A673 (cell line): ENCODE measurements at places on chromosomes 2 and 18. TPM values are rescaled to one million over a fixed set of nuclear protein-coding genes. Genes with fewer than 3 reads are reported as not detected.

DNA sequence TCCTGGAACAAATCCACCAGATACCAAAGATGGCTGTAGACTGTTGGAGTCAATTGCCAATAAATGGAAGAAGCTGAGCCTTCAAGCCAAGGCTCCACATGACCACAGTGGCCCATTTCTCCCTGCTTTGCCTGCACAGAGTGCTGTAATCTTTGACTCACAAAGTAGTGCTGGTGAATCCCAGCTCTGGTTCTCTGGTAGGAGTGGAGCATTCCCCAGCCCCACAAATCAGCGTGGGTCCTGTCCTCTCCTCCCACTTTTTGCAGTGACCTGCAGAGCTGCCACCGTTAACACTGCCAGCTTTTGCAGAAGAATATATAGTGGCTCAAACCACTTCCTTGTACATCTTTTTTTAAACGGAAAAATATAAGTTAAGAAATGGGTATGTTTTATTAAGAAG lies 93.9 kb downstream of the MGAT5 start:
- no peak for DNase-seq

DNA sequence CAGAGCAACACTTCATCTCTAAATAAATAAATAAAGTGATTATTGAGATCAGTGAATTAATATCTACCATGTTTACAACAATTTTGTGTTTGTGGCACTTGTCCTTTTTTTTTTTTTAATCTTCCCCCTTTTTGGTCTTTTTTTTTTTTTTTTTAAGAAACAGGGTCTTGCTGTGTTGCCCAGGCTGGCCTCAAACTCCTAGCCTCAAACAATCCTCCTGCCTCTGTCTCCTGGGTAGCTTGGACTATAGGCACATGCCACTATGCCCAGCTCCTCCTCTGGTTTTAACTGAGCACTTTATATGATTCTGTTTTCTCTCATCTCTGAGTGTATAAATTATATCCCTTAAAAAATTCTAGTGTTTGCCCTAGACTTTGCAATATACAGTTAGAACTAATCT lies 30.3 kb downstream of the SLC4A5 start:
- DNase-seq, result no peak

- DNase-seq, result no peak
Measured at GRCh38 chr18:48715711-48716361, 177.0 kb downstream of the CTIF start.

GRCh38 chr18:58249712-58250111 lies 205.7 kb downstream of the NEDD4L start:
- DNase-seq, result no peak

MC2R gene
- not detected in 2 replicates for total RNA-seq
